ENCODE measurements at places on chromosomes 1 and 21.

DNA sequence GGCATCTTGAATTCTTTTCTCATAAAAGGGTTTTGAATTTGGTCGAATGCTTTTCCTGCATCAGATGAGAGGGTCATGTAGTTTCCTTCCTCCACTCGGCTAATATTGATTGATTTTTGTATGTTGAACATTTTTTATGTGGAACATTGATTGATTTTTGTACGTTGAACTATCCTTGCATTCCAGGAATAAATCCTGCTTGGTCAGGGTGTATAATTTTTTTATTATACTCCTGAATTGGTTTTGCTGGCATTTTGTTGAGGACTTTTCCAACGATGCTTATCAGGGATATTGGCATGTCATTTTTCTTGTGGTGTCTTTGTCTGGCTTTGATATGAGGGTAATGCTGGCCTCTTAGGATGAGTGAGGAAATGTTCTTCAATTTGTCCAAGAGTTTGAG lies 8.5 kb downstream of the TMEM240 start:
- no peak for DNase-seq

DNA sequence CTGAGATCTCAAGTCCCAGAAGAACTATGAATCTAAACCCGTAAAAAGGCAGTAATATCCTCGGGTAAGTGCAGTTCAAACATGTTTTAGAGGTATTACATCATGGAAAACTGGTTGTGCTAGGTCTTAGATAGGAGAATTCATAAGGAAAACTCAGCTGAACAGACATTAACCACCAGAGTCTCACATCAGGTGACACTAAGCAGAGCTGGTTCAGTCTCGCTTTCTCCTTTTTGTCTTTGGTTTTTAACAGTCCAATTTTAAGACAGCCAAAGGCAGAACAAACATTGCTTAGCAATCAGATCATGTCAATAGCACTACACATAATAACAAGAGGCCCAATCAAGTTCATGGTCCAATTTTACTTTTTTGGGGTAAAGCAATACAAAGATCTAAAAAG lies 63.1 kb upstream of the MUTYH start:
- no peak for DNase-seq

GRCh38 chr1:236536540-236536939 lies 12.8 kb downstream of the LGALS8 start:
- no peak for DNase-seq

- DNase-seq, result no peak
These were observed 102.0 kb downstream of the PAX7 start for GRCh38 chr1:18732686-18733085.

DNA sequence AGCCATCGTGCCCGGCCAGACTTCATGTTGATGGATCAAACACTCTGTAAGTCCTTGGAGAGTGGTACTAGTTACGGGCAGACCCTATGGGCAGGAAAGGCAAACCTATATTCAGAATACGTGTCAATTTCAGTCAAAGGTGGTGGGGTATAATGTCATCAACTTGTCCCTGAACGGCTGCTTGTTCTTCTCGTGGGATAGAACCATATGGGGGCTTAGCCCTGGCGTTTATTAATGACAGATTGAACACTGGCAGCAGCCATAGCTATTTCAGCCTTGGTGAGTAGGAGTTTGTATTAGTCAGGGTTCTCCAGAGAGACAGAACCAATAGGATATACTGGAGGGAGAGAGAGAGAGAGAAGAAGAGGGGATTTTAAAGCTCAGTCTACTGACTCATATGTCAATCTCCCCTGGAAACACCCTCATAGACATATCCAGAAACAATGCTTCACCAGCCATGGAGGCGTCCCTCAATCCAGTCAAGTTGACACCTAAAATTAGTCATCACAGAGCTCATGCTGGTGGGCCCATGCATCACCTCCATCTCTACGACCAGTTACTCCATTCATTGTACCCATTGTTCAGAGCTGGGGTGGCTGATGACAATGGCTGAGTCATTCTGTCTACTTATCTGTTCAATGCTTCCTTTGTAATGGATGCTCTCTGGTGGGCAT lies 16.1 kb upstream of the AQP10 start:
- peak; percentile 63 for DNase-seq

DNA sequence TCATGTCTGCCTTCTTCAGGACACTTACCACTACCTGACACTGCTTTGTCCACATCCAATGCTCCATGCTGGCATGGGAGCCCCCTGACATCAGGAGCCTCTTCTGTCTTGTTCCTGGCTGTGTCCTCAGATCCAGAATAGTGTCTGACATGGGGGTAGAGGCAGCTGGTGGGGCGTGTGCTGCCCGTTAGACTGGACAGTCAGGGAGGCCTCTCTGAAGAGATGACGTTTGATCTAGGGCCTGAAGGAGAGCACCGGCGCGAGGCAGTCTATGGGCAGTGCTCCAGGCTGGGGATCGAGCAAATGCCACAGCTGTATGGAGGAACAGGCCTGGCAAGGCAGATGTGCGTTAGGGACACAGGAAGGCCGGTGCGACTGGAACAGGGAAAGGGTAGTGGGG lies 16.6 kb downstream of the SLC9A1 start:
- DNase-seq, result no peak

- no peak for DNase-seq
These were observed at the start of gene FNDC10 for GRCh38 chr1:1599935-1600860. TSS of gene FNDC10 (minus strand) at chr1:1600135. CDS start at chr1:1600015, 120 bp downstream.

GRCh38 chr1:145785547-145785946 lies 38.3 kb downstream of the RNF115 start:
- no peak for DNase-seq

DNA sequence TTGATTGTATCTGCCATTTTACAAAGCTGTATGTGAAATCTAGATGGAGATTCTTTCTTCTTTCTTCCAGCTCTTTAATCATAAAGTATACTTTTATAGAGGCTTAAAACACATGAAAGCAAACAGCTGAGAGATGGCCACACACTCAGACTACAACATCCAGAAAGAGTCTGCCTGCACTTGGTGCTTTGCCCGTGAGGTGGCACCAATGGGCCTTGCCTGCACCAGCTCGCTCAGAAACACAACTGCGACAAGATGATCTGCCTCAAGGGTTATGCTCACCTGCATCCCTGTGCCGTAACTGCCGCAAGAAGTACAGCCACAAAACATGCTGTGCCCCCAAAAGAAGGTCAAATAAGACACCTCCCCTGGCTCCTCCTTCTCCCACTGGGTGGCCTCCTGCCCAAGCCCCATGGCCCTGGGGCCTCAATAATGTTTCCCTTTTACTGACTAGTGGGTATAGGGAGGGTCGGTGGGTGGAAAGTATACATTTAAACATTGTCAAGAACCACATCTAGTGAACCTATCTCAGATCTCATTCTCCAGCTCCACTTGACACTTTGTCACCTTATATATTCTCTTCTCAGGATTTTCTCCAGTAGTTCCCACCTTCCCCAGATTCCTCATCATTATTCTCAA lies 66.7 kb upstream of the ANGPTL3 start:
- no peak for DNase-seq

DNA sequence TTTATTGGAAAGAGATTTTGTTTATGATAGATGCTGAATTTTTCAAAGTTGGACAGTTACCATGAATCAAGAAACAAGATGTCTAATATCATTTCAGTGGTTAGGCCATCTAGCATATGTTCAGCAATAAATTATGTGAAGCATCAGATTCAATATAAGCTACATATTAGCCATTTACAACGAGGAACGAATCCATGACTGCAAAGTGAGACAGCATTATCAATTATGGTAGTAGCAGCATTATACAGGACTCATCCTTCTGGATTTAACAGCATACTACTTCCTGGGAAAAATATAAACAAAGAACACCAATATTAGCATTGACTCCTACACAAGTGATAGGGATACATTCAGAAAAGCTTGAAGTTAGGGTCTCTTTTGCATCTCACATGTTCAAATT lies 59.1 kb downstream of the LRRC53 start:
- DNase-seq, result no peak

DNA sequence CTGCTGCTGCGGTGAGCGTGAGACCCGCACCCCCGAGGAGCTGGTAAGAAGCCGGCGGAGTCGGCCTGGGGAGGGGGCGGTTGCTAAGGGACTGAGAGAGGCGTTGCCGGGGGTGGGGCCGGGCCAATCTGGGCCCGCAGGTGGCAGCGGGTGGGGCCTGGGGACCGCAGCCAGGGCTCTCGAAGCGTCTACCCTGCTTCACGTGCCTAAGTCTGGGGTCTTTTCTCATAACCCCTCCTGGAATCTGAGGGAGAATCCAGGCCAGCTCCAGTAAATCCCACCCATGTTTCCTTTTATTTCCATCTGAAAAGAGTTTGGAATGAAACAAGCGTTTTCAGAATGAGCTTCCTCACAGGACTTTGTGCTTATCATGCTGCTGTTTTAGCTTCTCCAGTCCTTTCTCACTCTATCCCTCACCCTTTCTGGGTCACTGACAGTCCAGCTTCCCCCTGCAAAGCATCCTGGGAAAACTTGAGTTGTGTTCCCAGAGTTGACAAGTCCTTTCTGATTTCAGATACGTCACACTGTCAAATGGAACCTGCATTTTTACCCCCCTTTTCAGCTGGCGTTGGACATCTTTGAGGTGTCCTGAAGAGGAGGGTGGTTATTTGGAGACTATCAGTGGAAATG lies 431 bp downstream of the CLCN6 start:
- DNase-seq, result no peak

DNA sequence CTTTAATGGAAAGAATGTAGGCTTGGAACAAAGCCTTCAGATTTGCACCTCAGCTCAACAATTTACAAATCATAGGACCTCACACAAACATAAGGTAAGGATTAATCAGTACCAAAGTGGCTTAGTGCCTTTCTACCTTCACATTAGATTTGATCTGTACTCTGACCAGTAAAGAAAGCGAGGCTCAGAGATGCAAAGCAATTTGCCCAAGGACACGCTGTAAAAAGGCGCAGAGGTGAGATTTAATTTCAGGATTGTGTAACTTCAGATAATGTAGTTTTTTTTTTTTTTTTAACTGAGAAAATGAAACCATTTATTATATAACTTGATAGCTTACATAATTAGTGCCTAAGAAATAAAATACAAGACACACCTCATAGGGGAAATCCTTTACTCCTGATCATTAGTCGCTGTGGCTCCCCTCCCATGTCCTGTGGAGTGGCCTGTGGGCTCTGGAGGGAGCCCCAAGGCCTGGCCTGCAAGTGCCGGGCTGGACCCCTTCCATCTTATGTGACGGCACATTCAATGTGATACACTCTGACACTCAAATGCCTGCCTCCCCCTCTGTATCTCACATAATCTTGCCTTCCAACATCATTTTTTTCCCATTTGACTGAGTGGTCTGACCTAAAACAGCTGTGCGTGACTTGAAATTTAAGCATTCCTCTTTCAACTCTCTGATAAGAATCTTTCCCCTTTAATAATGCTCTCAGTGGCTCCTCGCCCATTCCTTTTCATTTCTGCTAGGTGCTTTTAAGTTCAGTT lies 426.5 kb upstream of the DAB1 start:
- DNase-seq, result no peak

DNA sequence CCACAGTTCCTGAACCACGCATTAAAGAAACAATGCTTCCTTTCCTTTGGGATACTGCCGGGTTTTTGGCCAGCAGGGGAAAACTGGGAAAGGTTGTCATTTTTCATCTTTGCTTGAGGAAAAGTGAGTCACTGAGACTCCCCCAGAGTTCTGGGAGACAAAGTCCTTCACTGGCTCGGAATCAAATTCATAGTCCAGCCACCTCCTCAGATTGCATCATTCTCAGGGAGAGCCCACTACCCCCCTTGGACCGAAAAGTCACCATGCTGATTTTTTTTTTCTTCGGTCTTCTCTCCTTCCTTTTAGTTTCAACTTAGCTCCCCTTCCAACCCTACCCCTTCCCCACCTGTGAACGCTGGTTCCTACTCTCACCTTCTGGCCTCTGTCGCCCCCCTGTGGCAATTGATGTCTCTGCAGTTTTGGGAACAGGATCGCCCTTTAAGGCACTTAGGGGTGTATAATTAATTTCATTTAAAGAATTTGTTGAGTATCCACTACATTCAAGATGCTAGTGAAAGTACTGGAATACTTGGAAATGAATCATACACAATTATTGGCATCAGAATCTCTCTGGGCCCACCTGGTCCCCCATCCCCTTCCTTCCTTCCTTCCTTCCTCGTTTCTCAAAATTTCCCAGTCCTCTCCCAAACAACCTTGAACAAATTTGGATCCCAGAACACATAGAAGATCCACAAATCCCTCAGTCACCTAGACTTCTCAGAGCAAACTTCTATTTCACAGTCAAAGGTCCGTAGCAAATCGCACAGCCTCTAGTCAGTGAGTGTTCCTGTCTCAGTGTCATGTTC lies 6.9 kb downstream of the ACKR1 start:
- peak; percentile 62 for DNase-seq

GRCh38 chr1:19073311-19074186 lies 117.1 kb upstream of the IFFO2 start:
- DNase-seq, result no peak

GRCh38 chr1:3683992-3684391 lies 31.7 kb downstream of the TP73 start:
- no peak for DNase-seq

GRCh38 chr21:45818276-45818903 lies 163.2 kb upstream of the COL6A1 start:
- DNase-seq, result peak; percentile 18

DNA sequence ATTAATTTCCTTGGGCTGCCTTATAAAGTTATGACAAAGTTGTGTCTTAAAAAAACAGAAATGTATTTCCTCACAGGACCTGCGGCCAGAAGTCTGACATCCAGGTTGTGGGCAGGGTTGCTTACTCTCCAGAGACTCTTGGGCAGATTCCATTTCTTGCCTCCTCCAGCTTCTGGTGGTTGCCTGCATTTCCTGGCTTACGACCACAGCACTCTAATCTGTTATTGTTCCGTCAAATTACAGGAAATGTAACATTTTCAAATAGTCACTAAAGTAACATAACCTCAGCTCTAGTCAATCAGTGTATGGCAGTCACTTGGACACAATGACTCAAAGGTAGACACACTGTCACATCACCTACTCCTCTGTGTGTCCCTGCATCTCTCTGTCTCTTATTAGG lies 226.8 kb downstream of the DNAH14 start:
- no peak for DNase-seq

GRCh38 chr1:74652711-74653139 lies 20.9 kb downstream of the ERICH3 start:
- DNase-seq, result no peak

DNA sequence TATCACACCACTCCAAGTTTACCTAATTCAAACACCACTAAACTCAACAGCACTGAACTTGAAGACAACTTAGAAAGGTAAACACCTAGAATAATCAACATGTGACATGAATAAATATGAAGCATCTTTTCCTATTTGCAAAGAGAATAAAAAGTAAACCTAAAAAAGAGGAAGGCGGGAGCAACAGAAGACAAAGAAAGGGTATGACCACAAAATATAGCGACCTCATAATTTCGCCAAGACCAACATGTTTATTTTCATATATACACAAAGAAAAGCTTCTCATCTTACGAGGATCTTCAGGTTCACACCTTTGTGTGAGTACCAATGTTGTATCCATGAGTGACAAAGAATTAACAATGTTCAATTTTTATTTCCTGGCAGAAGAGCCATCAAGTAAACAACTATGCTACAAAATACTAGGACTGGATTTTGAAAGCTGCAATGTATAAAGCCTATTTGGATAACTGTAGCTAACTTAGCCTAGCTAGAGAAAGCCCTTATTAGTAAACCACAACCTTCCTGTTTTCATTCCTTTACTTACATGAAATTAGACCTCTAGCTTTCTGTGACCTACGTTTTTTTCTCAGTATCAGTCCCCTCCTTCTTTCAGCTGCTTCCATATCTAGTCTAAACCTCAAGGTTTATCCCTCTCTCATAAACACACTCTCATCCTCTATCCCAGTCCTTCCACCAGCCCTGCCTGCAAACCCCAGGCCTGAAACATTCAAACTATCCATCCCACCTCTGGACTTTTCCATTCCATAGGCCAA lies 21.3 kb upstream of the PHTF1 start:
- DNase-seq, result no peak

- DNase-seq, result no peak
These were observed 63.9 kb downstream of the CD247 start for GRCh38 chr1:167454304-167454893.

- no peak for DNase-seq
These were observed 109.1 kb upstream of the GADD45A start for GRCh38 chr1:67575861-67576260.
